ENCODE measurements at places on chromosomes 3 and 15. TPM values are rescaled to one million over a fixed set of nuclear protein-coding genes. Genes with fewer than 3 reads are reported as not detected.

GRCh38 chr3:49470714-49471420 is 800 bp downstream of the DAG1 start:
- no peak for DNase-seq

SLC26A6 gene
- total RNA-seq: 249 TPM

DNA sequence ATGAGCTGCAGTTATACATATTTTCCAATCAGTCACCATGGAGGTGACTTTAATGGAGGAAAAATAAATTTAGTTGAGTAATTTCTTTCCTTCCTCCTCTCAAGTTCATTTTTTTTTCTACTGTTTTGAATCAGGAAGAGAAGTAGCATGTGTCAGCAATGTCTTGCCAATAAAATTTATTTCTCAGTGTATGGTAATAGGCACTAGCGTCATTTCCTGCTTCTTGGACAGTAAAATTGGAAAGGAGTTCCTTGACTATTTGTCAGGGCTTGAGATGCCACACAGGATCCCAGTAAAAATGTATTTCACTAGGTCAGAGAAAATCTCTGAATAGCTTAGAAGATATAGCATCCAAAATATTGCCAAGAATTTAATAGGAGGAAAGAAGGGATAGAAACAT is 605.9 kb downstream of the ROBO1 start:
- no peak for DNase-seq

- no peak for DNase-seq
Measured at GRCh38 chr3:111691293-111691909, 96.3 kb upstream of the ZBED2 start.

GRCh38 chr3:32175607-32176197 is 62.8 kb upstream of the CMTM8 start:
- DNase-seq: no peak

DNA sequence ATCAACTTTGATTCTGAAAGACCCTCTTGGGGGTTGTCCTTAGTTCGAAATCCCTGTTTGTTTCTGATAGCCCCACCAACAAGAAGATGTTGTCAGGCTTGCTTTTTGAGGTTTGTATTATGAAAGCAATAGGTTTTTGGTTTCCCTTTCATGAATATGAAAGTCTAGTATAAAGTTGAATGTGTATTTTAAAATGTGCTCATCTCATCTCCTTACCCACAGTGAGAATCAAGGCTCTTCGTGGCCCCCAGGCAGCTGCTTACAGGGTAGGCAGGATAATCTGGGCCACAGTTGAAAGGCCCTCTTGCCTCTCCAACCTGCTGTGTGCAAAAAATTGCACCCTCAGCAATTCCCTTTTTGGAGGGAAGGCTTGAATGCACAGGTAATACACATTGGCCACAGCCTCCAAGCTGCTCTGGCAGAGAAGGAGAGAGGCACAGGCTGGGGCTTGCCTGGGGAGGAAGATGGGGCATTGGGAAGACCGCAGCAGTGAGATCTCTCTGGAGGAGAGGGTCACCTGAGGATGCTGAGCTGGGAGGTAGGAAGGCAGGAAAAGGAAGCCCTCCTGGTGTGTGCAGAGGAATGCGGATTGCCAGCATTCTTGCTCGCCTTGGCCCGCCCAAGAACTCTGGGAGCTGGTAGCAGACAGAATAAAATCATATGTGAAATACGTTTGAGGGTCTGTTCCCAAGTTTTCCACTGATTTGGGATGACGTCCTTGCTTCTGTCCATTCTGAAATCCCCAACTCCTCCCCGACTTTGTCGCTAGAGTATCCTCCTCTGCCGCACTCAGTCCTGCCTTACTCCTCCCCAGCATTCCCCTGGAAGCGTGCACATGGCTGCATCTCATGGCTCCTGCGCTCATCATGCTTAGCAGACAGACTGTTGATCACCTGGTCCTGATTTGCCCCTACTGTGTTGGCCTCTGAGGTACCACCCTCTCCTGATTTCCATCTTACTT is 196.4 kb downstream of the RPLP1 start:
- no peak for DNase-seq

- DNase-seq: no peak
Measured at GRCh38 chr3:186333256-186333655, 28.8 kb downstream of the DGKG start.

DNA sequence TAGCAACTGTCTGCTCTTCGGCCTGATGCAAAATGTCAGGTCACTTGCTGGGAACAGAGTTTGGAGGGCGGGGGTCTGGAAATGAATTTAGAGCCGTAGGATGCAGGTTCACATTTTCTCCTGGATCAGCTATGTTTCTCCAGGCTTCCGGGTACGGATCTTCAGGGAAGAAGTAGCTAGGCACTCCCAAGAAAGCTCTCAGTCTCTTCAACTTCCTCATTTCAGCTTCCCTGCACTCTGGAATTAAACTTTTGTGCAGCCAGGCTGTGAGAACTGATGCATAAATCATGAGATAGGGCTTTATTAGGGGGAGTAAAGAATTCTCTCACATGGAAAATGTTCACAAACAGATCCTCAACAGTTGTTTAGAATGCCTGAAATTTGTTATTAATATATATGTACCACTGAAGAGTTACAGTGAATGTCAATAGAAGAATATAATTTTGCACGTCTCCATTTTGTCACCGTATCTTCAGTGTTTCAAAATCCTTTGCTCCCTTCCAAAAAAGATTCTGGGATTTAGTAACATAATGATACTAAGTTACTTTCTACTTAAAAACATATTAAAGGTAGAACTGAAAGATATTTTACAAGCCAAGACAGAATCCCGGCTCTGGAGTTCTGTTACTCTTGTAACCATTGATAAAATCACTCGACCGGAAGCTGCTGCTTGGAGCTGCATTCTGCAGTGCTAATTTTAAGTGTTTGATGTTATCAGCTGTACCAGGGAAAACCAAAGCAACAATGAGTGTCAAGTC is 178.5 kb upstream of the P2RY1 start:
- no peak for DNase-seq

- DNase-seq: no peak
Measured at GRCh38 chr3:45940781-45941365, 2.4 kb upstream of the CXCR6 start.

- DNase-seq: no peak
Measured at GRCh38 chr3:89002191-89002590, 105.2 kb upstream of the EPHA3 start.

GRCh38 chr3:1623896-1624295 is 474.8 kb upstream of the CNTN4 start:
- DNase-seq: no peak

GRCh38 chr3:133032301-133032700 is 5.9 kb upstream of the TMEM108 start:
- no peak for DNase-seq

GRCh38 chr3:59762941-59763340 is 713.1 kb upstream of the CFAP20DC start:
- no peak for DNase-seq

DNA sequence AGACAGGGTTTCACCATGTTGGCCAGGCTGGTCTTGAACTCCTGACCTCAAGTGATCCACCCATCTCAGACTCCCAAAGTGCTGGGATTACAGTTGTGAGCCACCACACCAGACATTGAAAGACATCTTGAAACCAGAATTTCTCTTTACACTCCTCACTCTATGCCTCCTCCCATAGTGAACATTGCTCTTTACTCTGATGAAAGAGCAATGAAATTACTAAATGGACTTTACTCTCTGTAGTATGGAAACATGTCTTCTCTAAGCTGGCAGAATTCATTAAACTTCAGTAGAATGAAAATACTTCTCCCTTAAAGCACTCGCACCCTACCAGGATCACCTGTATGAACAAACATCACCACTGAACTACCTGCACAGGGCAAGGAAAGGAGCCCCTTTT is 27.8 kb upstream of the TFG start:
- DNase-seq: no peak

GRCh38 chr3:186965141-186965879 is 35.0 kb downstream of the ST6GAL1 start:
- no peak for DNase-seq

DNA sequence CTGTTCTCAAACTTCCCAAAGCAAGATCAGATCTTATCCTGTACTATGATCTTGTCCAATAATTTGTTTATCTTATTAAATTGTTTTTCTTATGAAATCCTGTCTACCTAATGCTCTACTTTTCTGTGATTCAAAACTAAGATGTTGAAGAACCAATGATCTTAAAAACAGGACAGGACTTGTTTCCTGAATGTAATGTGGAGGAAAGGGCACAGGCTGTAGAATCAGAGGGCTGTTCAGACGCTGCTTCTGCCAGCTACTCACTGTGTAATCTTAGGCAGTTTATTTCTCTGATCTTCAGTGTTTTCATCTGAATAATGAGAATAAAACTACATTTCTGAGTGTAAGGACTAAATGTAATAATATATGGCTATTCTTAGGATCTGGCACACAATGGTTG is 20.1 kb upstream of the DMXL2 start:
- DNase-seq: no peak

DNA sequence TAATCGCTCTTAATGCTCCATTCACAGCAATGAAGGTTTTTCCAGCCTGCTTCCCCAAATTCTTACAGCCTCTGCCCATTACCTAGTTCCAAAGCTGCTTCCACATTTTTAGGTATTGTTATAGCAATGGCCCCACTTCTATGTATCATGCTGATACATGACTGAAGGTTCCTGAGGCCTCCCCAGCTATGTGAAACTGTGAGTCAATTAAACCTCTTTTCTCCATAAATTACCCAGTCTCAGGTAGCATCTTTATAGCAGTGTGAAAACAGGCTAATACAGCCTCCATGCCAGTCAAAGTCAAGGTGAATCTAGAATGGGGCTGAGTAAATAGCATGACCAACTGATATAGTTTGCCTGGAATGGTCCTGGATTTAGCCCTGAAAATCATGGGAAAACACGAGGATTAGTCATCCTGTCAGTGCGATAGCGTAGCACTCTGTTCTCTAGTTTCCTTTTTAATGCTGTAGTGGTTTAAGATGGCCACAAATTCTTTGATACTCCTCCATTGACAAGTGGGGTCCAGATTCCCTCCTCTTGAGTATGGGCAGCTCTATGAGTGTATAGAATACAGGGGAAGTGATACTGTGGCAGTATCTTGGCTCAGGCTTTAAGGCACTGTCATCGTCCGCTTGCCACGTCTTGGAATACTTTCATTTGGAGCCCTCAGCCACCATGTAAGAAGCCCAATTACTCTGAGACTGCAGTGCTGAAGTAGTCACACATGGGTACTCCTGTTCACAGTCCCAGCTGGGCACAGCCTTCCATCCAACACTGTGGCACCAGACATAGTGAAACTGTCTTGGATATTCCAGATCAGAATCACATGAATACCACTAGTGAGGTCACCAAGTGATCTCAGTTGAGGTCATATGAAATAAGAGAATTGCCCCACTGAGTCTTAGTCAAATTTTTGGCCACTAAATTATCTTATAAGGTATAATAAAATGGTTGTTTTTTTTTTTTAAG is 94.0 kb upstream of the PLCL2 start:
- DNase-seq: no peak

- no peak for DNase-seq
Measured at GRCh38 chr15:88982304-88982945, 69.2 kb upstream of the MFGE8 start.

RGMA gene
- 13.2 TPM for total RNA-seq

GRCh38 chr3:136444581-136444980 is 194.4 kb downstream of the PCCB start:
- DNase-seq: no peak

GRCh38 chr3:17927036-17927435 is 184.6 kb upstream of the TBC1D5 start:
- DNase-seq: no peak

DNA sequence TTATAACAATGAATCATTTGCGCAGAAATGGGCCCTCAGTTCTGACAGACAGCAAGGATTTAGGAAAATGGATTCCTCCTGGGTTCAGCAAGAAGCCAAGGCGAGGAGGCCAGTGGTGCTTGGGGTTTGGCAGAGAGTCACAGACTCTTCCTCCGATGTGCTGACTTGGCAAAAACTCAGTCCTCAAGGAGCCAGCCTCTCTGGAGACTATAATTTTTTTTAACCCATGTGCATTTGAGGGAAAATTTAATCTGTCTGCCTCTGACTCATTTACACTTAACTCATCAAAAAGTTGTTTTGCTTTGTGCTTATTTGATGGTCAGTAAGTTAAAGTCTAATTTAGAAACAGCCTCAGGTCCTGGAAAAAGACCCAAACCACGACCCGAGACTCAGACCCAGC is 34.2 kb upstream of the SLC24A5 start:
- no peak for DNase-seq

CEP97 gene
- 5.4 TPM for total RNA-seq

Data from Peyer's patch (tissue), 4 donors.